SK-N-SH treated with all-trans-retinoic acid at 6 μM for 48 hours (cell line): ENCODE measurements at places on chromosomes 7 and 10.

DNA sequence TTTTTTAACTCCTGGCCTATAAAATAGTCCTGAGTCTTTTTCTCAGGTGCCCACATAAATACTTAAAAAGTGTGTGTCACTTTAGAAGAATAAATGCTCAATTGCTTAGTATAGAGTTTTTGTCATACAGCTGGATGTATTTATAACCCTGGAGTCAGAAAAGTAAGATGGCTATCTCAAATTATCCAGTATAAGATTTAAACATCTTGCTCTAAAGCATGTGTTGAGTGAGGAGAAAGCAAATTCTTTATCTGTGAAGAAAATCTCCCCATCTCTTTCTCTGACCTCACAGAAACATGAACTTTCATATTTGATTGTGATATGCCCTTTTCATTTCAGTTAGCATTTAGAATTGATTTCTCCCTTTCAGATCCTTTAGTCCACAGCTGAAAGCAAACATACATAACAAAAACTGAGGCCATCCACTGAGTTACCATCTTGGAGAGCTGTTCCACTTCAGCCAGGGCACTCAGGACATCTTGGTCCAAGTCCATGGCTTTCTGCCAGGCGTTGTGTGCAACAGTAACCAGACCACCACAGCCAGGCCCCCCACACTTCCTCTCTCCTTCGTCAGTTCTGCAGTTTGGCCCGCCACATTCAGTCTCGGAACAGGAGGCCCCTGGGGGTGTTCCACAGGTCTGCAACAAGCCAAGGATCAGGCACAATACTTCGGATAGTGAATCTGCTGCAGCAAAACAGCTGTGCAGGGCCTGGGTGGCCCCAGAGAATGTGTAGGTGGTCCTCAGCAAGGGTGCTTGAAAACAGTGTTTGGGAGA, 40.9 kb downstream of the DLD start:
- ATAC-seq: peak; percentile 24

GRCh38 chr10:2279711-2280110, 542.4 kb upstream of the ADARB2 start:
- ATAC-seq: no peak

DNA sequence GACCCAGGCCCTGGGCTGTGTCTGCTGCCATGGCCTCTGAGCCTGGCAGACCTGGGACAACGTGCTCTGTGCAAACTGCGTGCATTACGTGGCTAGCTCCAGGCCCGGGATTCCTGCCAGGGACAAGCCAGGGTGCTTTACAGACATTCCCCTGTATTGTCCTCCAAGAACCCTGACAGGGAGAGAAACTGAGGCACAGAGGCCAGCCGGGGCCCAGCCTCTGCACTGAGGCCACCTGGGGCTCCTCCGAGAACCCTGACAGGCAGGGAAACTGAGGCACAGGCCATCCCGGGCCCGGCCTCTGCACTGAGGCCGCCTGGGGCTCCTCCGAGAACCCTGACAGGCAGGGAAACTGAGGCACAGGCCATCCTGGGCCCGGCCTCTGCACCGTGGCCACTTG, 64.9 kb downstream of the CFAP46 start:
- ATAC-seq: no peak

DNA sequence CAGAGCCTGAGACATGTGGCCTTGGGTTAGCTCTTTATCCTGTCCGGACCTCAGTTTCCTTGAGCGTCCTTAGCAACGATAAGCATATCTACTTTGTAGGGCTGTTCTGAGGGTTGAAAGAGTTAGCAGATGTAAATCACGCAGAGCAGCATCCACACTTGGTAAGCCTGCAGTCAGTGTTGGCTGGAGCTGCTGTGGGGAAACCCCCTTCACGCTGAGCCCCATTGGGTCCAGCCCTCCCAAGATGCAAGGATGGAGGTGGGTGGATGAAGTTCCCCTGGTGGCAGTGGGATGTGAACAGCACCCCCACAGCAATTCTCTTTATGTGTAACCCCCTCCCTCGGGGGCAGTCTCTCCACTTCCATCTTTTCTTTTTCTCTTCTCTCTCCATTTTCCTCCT, 109.9 kb downstream of the PLXNA4 start:
- no peak for ATAC-seq

GRCh38 chr10:52409195-52409594, 95.1 kb downstream of the DKK1 start:
- no peak for ATAC-seq

DNA sequence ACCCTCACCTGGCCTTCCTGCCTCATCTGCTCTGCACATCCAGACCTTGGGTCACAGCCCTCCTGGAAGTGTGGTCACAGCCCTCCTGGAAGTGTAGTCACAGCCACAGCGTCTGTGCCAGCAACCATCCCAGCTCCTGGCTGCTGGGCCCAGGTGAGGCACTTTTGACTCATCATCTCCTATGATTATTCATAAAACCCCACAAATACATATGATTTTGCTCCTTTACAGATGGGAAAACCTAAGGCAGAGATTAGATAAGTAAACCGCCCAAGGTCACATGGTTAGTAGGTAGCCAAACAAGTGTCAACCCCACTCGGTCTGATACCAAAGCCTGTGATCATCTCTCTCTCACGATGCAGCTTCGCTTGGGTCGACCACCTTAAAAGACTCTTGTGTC, 94.3 kb downstream of the PRLHR start:
- ATAC-seq: no peak

GRCh38 chr7:25122373-25122772, 2.7 kb downstream of the CYCS start:
- peak; percentile 1; the same call in 1 of the 3 replicates for ATAC-seq

- no peak for ATAC-seq
These were observed 90.4 kb downstream of the GRM8 start for GRCh38 chr7:127162366-127162765.

DNA sequence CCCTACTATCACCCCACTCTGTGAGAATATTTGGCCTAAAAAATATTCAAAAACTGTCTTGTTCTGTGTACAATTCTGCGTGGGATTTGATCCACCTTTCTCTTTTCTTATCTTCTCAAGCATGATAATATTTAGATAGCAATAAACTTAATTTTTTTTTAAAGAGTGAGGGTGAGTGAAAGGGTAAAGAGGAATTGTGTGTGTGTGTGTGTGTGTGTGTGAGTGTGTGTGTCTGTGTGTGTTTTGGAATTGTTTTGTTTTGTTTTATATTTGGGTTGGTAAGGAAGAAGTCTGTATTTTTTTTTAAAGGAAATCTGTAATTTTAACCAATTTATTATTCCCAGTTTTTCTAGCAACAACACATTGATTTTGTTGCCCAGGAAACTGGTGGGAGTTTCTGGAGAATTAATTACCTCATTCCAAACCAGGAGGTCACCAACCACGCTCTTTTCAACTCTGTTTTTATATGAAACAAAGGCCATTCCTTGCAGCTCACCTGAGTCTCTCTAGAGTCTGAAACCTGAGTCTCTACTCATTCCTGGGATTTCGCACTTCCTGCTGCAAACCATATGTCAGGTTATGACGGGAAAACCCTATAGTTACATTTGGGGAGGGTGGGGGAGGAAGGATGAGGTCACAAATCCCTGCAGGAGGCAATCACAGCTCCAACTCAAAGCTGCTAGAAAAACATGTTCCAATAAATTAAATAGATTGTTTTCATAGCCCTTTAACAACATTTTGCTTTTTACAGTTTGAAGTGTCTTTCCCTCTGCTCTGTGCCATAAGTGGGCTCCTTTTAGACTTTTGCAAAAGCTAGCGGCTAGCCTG, 38.1 kb upstream of the XPNPEP1 start:
- ATAC-seq: peak; percentile 12

DNA sequence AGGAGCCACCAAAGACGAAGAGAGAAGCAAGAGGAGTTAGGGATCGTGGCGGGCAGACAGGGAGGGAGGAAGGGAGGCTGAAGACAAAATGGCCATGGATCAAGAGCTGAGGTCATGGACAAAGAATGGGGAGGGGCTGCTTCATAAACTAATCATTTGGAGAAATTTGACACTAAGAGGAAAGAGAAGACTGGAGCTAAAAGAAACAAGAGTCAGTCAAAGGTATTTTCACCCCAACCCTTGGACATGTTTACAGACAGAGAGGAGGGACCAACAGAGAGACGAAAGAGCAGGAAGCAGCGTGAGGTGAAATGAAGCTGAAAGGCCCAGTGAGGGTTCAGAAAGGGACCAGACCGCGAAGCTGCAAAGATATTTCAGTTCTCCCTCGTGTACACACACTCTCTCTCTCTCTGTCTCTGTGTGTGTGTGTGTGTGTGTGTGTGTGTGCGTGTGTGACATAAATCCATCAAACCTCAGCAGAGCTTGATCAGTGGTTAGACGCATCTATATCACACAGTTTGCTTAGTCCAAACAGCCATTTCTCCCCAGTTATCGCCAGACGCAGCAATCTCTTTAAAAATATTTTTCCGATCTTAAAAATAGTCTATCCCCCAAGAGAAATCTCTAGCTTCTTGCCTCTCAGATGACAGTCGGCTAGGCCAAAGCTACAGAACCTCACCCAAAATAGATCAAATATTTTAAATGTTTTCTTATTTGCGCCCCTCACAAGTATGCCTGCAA, 12.5 kb upstream of the CALD1 start:
- ATAC-seq: peak; percentile 66

DNA sequence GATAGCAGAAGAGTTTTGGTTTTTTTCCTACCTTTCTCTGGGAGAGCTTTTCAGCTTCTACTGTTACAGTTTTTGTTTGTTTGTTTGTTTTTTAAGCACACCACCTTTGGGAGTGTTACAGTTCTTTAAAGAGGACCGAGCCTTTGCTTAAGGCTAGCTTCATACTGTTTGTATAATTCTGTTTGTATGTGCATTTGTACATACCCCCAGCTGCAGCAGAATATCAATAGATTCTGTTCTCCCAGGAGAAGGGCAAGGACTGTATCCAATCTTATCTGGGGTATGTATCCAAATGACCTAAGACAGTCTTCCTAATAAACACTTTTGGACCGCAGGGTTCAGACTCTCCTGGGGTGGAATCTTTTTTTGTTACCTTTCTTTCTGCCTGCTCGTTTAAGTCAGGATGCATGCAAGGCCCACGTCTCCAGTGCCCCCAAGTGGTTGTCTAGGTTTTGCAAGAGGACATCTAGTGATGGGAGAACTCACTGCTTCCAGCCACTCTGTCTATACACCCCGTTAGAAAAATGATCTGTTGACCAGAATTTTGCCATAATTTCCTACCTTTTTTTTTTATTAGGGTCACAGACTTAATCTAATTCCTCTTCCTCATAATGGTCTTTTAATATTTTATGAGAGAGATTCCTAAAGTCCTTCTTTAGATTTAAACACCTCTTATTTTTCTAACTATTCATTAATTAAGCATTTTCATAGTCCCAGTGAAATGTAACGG, 23.9 kb downstream of the NRF1 start:
- ATAC-seq: peak; percentile 100

DNA sequence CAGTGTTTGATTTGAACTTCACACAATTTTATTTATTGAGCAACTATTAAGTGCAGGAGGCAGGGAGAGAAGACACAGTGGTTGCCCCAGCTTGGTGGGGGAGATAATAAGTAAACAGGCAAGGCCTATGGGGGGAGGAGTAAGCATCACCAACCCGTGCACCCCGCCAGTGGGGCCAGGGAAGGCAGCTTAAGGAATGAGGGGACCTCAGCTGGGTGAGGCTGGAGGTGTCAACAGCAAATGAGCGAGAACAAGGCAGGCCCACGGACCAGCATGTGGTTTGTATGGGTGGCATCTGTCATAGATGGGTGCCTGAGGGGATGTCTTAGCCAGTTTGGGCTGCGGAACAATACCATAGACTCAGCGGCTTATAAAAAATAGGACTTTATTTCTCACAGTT, 24.1 kb upstream of the CRHR2 start:
- no peak for ATAC-seq

- peak; percentile 73 for ATAC-seq
These were observed at the start of gene PRLHR for GRCh38 chr10:118595598-118596425. Gene PRLHR (minus strand): TSS chr10:118595648. CDS start chr10:118595244, 404 bp downstream.

DNA sequence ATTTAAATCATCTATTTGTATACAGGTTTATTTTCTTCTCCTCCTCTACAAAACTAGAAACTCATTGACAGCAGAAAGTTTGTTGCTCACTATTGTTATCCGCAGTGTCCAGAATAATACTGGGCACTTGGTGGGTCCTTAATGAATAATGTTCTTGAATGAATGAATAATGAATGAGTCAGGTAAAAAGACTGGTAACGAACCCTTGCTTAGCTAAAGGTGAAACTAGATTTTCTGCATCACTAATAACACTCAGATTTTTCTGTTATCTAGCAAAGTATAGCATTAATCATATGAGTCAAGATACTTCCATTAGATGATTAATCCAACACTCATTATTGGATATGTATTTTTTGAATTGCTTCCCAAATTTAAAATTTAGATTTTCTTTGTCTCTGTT, 953.2 kb downstream of the SORCS3 start:
- no peak for ATAC-seq

- no peak; the same call in 2 of the 3 replicates for ATAC-seq
These were observed 193.4 kb upstream of the PRSS58 start for GRCh38 chr7:142451296-142451695.

DNA sequence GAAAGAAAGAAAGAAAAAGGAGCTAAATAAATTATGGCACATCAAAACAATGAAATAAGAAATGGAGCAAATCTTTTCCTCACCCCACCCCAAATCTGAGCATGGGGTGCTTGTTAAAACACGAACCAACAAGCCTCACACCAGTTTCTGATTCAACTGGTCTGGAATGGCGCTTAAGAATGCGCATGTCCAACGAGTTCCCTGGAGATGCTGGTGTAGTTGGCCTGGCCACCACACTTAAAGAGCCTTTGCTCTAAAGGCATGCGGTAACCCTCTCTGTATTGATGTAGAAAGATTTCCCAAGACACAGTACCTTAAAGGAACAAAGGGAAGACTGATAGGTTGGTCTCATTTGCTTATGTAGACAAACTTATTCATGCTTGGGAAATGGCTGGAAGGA, 49.1 kb upstream of the STEAP1B start:
- ATAC-seq: peak; percentile 32; the same call in 2 of the 3 replicates

DNA sequence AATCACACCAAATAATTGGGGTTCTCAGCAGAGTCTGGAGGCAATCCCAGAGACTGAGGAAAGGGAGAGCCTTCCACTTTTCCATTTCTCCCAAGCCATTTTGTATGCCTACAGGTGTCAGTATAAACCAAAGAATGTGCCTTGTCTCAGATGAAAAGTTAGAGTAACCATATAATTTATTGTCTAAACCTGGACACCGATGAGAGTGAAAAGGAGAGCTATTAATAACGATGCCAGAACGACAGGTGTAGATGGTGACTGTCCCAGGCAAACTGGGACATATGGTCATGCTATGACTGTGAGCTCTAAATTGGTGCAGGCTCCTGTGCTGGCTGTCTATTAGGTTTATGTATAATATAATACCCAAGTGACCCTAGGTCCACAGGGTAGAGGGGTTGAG, 219.6 kb downstream of the ARHGAP12 start:
- ATAC-seq: no peak

DNA sequence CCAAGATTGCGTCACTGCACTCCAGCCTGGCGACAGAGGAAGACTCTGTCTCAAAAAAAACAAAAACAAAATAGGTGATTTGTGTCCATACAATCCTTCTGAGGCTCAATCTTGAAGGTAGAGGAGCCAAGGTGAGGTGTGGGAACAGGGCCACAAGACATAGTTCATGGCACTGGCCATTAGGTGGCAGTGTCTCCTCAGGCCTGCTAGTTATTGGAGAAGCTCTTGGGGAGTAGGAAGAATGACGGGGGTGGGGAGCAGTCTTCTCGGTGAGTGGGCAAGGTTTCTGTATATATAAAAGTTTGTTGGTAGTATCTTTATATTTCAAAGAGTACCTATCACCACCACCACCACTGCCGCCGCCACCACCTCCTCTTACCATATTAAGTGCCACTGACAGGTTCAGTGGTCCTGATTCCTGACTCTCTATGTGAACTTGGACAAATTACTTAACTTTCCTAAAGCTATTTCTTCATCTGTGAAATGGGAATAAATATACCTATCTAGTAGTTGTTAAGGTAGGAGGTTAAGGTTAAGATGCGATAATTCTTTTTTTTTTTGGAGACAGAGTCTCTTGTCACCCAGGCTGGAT, 24.0 kb downstream of the CCSER2 start:
- peak; percentile 83 for ATAC-seq

GRCh38 chr10:48548531-48549135, 56.2 kb downstream of the ARHGAP22 start:
- no peak for ATAC-seq
